Brain microvascular endothelial cell (primary cell): ENCODE measurements at places on chromosomes 6 and 20.

GRCh38 chr20:21511850-21512633 is 1.8 kb downstream of the NKX2-2 start:
- no peak for DNase-seq

- no peak for DNase-seq
Measured at GRCh38 chr6:72271531-72271930, 350.3 kb upstream of the KCNQ5 start.

DNA sequence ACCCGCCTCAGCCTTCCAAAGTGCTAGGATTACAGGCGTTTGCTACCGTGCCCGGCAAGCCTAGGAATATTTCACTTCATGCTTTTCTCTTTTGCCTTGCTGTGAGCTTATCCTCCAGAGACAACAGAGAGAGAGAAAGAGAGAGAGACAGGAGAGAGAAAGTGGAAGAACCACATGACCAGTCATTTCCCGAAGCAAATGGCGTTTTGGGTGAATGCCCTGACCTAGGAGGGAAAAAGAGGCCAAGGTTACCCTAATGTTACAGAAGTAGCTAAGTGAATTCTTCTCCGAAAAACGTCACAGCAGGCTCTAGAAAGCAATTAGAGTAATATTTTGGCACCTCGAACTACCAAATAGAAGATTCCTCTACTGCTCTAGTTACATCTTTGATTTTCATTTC is 9.1 kb downstream of the SGK1 start:
- no peak for DNase-seq

DNA sequence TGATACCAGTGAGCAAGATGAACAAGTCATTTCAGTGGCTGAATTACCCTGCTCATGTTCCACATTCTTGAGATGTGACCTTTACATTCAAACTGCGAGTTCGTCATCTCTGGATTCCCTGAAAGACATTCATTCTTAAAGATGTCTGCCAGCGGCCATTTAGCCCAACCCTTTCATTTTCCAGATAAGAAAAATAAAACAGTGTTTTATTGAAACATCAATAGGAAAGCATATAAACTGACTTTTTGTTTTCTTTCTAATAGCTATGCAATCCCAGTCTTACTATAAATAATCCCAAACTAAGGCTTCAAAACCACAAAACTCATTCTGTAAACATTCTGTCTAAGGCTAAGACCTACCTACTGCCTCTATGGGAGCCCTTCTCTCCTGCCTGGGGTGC is 134.0 kb downstream of the SAMD5 start:
- DNase-seq = peak; percentile 82

GRCh38 chr6:85644279-85644762 is 1.6 kb upstream of the SYNCRIP start:
- DNase-seq = no peak

DNA sequence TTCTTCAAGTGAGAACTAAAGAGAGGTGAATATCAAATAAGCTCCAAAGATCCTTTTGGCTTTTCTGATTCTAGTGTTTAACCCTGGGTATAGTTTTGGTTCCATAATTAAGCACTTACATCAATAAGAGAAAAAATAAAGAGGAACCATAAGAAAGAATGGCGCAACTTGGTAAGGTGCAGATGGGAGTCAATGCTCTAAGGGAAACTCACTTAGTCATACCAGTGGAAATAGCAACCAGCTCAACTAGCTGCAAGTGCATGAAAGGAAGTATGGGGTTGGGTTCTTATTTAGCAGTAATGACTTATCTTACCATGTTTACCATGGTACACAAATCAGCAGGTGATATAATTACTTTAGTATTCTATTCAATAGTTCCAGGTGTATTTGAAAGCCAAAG is 296.5 kb upstream of the RUNX2 start:
- DNase-seq = no peak

DNA sequence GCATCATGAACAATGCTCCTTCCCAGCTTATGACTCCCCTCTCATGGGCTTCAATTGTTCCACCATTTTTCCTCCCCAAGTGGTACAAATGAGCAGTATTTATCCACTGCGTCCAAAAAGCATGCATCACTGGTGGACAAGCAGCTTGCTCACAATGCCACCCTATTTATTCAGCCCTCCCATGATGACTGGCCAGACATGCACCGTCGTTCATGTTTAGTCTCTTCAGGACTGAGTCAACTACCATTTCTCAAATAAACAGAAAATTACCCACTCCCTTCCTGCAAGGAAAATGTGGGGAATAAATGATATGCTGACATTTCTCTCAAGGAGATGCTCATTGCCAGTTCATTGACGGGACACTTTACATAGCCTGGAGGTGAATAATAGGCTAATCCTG is 300.4 kb downstream of the C6orf118 start:
- no peak for DNase-seq

DNA sequence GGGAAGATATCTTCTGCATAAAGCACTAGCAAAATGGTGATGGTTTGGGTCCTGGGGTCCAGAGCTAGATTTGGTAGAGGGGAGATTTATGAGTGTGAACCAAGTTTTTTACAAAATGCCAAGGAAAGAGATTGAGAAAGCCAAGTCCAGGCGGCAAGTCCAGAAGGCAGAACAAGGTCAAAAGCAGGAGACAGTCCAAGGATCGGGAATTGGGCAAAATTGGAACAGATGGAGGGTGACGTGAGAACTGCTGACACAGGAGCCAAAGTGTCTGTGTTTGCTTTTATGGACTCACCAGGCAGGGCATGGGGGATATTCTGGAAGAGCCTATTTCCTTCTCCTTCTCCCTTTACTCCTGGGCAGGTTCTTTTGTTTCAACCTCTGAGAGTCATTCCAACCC is 4.1 kb downstream of the NHLRC1 start:
- no peak for DNase-seq

DNA sequence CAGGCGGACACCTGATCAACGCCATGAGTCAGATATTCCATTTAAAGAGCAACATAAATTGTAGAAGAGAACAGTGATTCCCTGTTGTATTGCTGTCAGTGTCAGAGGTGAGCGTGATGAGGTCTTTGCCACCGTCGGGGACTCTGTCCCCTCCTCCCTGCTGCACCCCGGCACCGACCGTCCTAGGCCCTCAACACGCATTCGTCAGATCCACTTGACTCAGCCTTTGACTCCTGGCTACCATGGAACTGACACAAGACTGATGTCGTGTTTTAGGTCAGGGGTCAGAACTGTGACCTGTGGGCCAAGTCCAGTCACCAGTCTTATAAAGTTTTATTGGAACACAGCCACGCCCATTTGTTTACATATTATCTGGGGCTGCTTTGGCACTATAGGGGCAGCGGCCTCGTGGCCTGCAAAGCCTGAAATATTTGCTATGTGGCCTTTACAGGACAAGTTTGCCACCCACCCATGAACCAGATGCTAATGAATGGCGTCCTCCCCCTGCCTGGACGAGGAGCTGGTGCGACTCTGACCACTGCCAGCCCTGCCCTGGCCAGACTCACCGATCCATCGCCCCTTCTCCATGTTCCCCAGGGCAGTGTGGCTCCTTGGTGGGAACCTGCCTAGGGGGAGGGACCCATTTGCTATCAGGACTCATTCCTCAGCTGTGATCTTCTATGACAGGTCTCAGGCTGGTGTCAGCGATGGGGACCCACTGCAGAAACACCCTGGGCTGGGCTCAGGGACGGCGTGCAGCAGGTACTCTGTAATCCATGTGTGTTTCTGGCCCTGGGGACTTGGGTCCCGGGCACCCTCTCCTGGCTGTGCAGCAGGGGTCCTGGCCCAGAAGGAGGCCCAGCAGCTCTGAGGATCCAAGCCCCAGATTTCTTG is 37.5 kb upstream of the PHACTR3 start:
- no peak for DNase-seq

DNA sequence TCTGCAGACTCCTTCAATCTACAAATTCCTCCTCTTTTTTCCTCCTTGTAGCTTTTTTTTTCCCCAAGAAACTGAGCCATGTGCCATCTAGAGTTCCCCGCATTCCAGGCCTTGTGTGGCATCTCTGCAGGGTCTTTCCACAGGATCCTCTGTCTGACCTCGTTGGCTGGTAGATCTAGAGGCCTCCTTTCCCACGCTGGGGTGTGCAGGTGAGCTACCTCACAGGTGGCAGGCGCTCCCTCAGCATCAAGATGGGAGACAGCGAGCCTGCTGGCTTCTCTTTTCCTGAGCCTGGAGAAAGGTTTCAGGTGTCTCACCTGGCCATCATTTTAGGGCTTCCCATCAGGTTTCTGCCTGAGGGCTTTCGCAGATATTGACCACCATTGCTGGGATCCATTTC is 9.6 kb upstream of the NELFCD start:
- DNase-seq = no peak

DNA sequence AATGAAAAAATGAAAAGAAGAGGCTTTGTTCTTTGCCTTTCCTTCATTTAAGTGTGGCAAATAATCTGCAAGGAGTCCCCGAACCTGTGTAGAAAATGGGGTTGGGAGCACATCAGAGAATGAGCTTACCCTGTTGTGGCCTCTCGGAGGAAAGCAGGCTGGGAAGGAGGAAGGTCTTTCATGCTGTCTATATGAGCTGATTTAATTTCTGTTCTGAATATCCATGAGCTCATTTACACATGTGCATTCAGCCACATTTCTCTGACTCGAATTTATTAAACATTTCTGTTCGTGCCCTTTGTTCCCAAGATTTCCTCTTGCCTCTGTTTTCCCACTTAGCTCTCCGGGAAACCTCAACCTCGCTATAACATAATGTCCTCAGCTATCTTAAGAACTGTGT is 584.4 kb upstream of the CDH4 start:
- DNase-seq = no peak

DNA sequence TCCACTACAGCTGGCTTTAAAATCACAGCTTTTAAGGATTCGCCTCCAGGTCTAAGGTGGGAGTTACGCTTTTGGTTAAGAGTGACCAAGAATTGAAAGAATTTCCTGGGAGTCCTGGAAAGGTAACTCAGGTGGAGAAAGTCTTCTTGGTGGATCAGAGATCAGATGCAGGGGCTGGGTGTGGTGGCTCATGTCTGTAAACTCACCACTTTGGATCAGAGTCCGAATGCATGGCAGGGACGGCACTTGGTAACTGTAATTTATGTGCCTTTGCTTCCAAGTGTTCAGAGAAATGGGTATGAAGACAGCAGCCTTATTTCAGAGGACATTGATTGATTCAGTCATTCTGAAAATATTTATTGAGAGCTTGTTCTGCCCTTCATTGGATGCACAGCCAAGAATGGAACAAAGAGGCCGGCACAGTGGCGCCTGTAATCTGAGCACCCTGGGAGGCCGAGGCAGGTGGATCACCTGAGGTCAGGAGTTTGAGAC is 18.0 kb upstream of the JARID2 start:
- DNase-seq = no peak

DNA sequence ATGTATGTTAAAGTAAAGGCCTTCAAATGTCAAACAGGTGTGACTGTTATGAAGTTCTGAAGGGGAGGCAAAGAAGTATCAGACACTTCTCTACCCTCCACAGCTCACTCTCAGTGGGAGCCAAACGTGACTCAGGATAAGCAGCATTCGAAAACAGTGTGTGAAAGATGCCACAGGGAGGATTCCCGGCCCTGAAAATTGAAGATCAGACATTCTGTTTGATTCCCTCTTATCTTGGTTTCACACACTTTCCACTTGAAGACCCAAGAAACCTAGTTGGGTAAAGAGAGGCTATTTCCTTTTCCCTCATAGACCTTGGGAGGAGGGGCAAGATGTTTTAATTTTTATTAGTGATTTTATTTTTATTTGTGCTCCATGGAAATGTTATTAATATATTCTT is 164.2 kb upstream of the SUPT3H start:
- DNase-seq = no peak

DNA sequence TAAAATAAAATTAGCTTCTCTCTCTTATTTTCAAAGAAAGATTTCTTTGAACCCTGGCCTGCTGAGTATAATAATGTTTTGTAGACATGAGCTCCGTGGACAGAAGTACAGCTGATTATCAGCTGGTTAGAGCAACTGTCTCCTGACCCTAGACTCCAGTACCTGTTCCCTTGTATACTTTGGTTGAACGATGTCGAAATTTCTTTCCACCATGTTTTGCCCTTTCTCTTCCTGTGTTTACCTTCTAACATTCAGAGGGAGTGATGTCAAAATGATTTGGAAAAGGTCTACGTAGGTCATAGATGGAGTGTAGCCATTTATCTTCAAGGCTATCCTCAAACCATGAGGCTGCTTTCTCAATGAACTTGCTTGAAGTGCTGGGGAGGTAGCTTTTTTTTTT is 16.8 kb upstream of the ADTRP start:
- no peak for DNase-seq

DNA sequence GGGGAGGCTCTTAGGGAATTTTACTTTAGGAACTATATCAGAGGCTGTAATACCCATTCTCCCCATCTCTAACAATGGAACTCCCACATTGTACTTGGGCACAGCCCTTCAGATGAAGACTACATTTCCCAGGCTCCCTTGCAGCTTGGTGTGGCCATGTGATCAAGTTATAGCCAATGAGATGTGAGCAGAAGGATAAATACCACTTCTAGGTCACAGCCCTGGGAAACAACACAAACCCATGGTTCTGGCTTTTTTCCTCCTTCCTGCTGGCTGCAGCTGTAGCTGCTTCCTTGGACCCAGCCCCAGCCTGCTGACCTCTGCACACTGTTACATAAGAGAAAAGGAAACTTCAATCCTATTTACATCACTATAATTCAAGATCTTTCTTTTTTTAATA is 445.9 kb upstream of the JARID2 start:
- peak; percentile 82 for DNase-seq

DNA sequence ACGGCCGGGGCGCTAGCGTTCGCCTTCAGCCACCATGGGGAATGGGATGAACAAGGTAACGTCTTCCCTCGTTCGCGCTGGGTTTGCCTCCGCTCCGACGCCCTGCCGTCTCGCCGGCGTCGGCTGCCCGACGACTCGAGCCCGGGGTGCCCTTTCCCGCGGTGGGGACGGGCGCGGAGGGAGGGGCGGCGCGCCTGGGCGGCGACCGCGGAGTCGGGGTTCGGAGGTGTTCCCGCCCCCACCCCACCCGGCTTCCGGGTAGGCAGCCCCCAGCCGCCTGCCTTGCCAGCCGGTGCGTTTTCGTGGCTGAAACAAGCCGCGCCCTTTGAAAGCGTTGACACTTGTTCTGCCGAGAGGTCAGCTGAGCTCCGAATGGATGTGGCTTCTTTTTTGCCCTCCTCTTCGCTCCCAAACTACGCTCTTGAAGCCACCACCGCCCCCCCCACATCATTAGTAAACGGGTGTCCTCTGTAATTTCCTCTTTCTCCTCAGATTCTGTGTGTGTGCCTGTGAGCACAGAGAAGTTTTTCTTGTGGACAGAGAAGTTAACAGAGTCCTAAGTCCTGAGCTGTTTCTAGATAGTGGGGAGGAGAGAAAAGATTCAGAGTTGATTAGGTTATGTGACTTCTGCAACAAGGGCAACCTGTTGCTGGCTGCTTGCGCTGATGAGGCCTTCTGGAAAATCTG is 362 bp downstream of the DUSP22 start:
- no peak for DNase-seq

- DNase-seq = no peak
Measured at GRCh38 chr6:91710342-91710741, 1123.5 kb upstream of the MAP3K7 start.

- DNase-seq = peak; percentile 34
Measured at GRCh38 chr6:30238178-30238795, 25.1 kb upstream of the TRIM26 start.

GRCh38 chr20:47148059-47148458 is 208.4 kb downstream of the ZMYND8 start:
- no peak for DNase-seq

GRCh38 chr20:8209061-8209460 is 77.0 kb downstream of the PLCB1 start:
- DNase-seq = peak; percentile 16
